Right ventricle myocardium inferior (tissue), 1 donor: ENCODE measurements at places on chromosomes 4 and X.

GRCh38 chr4:84887824-84888223 is 78.7 kb downstream of the WDFY3 start:
- DNase-seq = no peak

DNA sequence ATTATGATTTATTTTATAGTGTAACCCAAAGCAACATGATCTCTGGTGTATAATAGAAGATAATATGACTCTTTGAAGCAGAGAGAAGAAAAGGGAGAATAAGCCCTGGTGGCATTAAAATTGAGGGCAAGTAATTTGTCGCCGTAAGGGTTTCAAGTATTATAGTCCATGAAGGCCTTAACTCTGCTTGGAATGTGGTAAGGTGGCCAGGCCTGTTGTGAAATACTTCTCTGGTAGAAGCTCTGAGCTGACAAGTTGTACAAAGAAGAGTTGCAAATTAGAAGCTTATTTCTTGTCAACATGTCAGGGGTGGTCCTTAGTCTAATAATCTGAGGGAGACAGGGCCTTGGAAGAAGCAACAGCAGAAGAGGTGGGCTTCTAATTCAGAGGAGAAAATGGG is 151.7 kb upstream of the HHIP start:
- DNase-seq = no peak

- no peak for DNase-seq
These were observed 236.8 kb downstream of the ARHGAP10 start for GRCh38 chr4:147968641-147969040.

- DNase-seq = no peak
These were observed 1562.5 kb upstream of the ADGRL3 start for GRCh38 chr4:59637596-59637995.

DNA sequence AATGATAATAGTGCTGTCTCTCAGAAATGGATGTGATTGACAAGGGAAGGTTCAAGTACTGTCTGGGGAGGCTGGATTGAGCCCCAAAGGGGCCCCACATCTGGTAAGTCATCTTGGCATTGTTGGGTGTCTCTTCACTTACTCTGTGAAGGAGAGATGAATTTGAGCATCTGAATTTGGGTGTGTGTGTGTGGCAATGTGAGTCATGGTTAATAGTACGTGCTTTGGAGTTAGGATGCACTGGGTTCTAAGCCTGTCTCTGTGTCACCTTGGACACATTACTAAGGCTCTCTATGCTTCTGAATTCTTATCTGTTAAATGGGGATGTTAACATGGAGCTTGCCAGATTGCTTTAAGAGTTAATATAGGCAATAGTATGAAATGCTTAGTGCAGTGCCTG is 80.4 kb downstream of the FRAS1 start:
- DNase-seq = no peak
